ENCODE measurements at places on chromosomes 16 and 17.

GRCh38 chr17:61848896-61849295 lies 14.4 kb downstream of the BRIP1 start:
- DNase-seq = no peak

DNA sequence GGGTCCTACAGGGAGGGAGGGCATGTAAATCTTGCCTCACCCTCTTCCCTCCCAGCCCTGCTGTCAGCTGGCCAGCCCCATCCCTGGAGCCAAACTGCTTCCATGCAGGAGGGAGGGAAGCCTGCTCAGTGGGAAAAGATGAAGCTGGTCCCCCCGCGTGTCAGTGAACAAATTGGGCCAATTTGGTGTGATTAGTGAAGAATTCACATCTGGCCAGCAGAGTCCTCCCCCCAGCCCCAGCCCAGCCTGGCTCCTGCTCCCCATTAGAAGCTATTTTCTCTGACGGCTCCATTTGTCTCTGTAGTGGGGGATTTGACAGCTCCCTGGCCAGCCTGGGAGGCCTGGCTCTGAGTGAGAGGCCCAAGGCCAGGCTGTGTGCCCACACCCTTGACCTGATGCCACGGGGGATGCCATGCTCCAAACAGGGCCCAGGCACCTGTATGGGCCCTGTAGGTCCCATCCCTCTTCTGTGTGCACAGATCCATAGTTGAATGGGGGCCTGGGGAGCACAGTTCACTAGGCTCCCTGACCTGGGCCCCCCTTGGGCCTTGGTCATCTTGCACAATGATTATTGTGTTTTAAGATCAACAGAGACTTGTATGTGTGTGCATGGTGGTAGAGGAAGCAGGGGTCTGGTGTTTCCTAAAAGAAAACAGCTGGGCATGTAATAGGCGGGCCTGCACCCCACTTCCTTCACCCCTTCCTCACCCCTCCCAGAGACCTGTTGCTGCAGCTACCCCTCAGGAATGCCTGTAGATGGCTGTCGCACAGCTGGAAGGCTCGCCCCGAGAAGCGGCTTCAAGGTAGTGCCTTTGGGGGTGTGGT lies 50.7 kb upstream of the TAC4 start:
- DNase-seq = no peak

DNA sequence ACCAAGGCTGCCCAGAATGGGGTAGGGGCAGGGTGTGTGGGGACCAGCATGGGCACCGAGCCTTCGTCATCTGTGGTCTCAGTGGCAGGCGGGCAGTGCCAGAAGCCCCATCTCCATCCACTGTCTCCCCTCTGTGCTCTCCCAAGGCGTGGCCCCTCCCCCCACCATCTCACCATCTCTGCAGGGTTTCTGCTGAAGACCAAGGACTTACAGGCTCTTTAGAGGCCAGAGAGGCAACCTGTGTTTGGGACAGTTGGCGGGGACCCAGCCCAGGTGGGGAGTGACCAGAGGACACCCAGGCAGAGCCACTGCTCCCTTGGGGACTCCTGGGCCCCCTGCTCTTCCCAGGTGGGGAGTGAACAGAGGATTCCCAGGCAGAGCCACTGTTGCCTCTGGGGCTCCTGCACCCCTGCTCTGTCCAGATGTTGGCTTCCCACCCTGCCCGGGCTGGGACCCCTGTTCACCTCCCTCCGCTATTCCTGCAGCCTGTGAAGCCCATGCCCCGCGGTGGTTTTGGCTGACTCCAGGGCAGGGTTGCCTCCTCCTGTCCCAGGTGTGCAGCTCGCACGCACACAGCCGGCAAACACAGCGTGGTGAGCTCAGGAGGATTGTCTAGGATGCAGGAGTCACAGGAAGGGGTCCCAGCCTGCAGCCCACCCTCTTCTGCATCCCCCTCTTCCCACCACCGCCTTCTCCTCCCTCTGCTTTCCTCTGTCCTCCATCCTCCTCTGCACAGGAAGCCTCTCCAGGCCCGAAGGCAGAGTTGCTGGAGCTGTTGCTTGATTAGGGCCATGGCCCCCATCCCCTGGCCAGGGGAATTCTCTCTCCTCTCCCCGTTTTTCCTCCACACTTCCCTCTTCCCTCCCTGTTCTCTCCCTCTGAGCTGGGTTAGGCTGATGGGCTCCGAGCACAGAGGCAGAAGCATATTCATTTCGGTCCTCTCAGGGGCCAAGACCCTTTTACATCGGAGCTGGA lies 45.0 kb downstream of the SLC7A5 start:
- no peak for DNase-seq

DNA sequence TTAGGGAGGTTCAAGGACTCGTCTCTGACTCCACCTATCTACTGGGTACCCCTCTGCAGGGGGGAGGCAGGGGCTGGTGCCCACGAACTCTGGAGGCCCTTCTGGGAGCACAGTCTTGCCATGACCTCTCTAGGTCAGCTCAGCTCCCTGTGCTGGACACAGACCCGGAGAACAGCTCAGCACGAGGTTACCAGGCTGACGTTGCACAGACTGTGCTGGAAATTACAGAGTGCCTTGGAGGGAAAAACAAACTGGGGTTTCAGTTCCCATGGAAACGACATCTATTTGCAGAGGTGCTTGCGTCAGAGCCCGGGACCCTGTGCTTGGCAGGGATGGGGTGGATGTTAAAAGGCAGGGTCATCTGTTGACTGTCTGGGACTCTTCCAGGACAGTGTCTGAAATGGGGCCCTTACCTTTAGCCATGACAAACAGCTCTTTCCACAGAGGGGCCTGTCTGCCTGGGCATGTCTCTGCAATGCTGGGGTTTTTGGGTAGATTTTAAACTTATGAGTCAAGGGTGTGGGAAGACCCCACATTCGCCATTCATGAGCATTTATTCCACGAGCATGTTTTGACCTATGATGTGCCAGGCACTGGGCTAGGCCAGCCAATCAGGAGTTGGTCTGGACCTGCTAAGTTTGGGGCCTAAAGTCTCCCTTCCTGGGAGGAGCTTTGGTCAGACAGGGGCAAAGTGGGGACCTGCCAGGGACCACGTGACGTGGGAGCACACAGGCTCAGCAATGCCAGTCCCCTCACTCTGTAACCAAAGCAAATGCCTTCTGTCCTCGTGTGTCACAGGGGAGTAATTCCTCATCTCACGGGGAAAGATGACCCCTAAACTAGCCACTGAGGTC lies 22.5 kb downstream of the CCR7 start:
- peak; percentile 32 for DNase-seq

DNA sequence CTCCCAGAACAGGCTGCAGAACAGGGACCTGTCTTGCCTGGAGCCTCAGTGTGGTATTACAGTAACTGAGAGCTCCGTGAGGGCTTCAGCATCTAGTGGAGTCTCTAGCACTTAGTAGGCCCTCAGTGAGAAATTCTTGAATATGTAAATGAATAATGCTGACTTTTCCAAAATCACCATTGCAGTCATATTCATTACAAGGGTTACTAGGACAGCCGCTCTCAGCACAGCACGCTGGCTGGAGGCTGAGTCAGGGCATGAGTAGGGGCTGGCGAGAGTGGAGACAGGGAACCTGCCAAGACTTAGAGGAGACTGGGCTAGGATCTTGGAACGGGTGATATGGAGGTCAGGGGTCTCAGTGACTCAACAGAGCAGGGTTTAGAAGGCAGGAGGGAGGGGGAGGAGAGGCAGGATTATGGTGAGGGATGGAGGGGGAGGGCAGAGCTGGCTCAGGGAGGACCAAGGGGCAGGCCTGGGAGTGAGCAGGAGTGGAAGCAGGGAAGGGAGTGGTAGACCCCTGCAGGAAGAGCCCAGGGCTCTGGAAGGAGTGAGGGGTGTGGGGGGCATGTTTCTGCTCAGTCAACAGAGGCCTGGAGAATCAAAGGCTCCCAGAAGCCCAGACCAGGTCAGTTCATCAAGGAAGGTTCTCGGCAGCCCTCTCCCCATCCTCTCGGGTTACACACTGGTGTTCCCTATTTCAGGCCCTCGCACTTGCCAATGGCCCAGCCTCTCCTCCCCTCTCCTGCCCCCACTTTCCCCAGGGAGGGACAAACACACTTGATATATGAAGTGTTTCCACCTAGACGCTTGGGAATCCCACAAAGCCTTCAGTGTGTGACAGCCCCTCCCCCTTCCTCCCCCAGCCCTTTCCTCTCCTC lies 42.3 kb downstream of the FZD2 start:
- DNase-seq = no peak

DNA sequence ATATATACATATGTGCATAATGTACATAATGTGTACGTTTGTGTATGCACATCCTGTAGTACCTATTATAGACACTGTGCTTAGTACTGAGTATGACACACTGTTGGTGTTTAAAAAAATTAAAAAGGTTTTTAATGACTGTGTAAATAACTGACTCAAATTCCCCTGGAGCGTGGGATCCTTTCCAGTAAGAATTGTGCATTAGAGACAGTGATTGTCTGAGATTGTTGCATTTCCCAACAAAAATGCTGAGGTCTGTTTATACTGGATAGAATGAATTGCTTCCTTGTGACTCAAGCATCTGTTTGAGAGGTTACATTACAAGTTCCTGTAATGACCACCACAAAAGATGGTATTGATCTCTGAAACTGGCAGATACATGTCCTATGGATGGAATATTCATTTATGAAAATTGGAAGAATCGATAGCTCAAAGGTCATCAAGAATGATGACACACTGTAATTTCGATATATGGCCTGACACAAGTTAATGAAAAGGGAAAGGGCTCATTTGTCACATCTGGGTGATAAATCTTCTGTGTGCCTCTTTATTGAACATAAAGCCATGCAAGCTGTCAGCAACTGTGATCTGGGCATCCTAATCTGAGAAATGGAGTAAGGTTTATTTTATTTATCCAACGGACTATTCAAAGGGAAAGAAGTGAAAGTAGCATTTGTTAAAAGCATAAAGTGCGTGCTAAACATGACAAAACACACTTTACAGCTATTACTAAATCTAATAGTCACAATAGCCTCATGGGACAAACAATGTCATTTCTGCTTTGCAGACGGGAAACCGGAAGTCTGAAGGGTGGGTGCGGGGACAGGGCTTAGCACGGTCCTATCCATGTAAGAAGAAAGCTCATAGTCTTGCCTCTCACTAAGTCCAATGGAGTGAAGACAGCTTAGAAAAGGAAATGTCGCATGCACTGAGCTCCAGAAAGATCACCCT lies 228.8 kb downstream of the CDH11 start:
- no peak for DNase-seq

GRCh38 chr16:85924675-85925074 lies 25.7 kb downstream of the IRF8 start:
- DNase-seq = peak; percentile 12

DNA sequence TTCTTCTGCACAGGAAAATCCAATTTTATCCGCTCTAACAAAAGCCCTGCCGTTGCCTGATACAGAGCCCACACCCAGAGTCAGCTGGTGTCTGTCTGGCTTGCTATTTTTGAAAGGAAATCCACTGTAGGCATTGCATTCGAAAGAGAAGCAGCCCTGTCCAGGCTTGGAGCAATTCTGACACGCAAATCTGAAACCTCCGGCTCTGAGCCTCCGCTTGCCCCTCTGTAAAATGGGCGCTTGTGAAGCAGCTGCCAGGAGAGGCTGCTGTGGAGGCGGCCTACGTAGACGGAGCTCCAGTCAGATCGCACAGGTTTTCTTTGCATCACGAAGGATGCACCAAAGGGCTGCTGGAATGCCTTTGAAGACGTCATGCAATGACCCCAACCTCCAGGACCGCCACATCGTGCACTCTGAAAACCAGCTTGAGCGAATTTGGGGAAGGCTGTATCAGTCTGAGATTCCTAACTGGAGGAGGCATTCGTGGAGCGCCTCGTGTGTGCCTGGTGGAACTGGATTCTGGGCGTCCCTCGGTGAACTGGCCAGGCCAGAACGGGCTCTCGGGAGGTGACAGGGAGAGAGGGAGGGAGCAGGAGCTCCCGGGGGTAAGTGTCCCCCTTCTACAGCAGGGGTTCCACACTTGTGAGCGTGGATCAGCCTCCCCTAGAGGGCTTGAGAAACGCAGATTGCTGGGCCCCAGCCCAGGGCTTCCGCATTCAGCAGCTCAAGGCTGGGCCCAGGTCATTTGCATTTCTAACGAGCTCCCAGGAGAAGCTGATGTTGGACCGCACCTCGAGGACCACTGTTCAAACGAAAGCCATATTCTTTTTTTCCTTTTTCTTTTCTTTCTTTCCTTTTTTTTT lies 215.5 kb downstream of the MRTFB start:
- DNase-seq = no peak

GRCh38 chr17:61485067-61485775 lies 33.0 kb downstream of the TBX4 start:
- no peak for DNase-seq

- DNase-seq = no peak
Measured at GRCh38 chr17:956905-957304, 22.7 kb downstream of the NXN start.

- DNase-seq = no peak
Measured at GRCh38 chr17:2794111-2794803, 2.0 kb upstream of the RAP1GAP2 start.

- DNase-seq = peak; percentile 88
Measured at GRCh38 chr17:19004421-19005136, at the start of gene FAM83G. Gene FAM83G, minus strand, starts transcription at chr17:19004764. Its CDS starts 723 bp downstream, at chr17:19004041.

DNA sequence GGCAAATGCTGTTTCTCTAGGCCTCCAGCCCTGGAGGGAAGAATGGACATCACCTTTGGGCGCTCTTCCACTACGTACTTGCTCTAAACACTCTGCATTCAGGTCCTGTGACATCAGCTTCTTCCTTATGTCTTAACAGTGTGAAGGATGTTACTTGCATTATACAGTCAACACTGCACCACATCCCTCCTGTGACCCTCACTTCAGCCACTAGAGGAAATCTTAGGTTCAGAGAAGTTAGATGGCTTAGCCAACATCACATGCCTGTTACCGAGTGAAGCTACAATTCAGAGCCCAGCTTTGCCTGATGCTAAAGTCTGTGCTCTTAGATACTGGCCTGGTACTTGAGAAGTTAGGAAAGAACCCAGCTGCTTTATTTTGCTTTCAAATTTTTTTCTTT lies 18.3 kb downstream of the UBFD1 start:
- DNase-seq = no peak

GRCh38 chr16:10136916-10137315 lies 45.3 kb downstream of the GRIN2A start:
- DNase-seq = no peak

GRCh38 chr16:4785758-4786433 lies 2.2 kb downstream of the SEPTIN12 start:
- no peak for DNase-seq

Data from activated T-helper 9 cell treated with anti-CD3 and anti-CD28 coated beads, Interleukin-2, amount 50 U/mL, for 16 hours (primary cell).